Activated CD4-positive, alpha-beta T cell treated with anti-CD3 and anti-CD28 coated beads, Interleukin-2, Interleukin-4, amounts not matched to agents 100 ng/mL and 50 ng/mL, durations not matched to agents 16 hours and 8 hours (primary cell): ENCODE measurements at places on chromosomes 1 and 21.
A peak's percentile ranks its signal among the peaks of the same experiment; 100 is the strongest.

DNA sequence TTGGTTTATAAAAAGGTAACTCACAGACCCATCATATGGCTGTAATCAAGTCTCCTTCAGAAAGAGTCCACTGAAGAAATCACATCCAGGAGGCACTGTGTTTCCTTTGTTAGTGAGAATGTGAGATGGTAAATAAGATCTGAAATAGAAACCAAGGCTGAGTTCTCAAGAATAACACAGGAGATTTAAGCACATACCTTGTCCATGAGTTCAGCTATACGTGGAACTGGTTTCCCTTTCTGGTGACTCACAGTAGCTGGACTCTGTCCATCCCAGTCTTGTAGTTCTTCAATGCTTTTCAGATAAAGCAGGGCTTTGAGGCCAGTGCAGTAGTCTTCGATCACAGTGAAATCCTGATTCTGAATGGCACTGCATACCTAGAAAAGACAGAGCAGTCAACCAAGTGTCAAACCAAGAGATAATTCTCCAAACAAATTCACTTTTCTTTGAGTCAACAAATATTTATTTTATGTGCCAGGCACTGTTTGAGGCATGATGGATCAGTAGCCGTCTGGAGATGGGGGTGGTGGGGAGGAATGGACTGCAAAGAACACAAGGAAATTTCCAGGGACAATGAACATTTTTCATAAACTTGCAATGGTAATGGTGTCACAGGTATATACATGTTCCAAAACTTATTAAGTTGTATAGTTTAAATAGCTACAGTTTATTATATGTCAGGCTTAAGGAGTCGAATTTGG, 471.4 kb downstream of the PTBP2 start:
- DNase-seq: no peak

DNA sequence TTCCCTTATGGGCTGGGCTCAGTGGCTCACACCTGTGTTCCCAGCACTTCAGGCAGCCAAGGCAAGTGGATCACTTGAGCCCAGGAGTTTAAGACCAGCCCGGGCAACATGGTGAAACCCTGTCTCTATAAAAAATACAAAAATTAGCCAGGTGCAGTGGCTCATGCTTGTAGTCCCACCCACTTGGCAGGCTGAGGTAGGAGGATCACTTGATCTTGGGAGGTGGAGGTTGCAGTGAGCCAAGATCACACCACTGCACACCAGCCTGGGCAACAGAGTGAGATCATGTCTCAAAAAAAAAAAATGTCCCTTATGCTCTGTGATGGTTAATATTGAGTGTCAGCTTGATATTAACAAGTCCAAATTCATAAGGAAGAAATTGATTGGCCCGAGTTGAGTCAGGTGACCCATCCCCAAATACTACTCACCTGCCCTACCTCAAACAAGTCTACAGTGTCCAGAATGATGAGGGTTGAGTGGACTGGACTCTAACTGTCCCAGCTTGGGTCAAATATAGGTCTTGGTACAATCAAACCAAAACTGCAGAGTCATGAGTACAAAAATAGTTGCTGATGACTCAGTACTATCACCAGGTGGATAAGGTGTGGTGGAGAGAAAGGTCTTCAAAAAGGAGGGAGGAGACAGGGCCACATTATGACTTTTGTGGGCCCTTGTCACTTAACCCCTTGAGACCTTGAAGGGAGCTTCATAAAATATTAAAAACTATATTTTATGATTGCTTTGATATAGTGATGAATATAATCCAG, 161.0 kb downstream of the ZNF326 start:
- DNase-seq: no peak

GRCh38 chr1:231036416-231036815, 3.6 kb downstream of the FAM89A start:
- DNase-seq: no peak

DNA sequence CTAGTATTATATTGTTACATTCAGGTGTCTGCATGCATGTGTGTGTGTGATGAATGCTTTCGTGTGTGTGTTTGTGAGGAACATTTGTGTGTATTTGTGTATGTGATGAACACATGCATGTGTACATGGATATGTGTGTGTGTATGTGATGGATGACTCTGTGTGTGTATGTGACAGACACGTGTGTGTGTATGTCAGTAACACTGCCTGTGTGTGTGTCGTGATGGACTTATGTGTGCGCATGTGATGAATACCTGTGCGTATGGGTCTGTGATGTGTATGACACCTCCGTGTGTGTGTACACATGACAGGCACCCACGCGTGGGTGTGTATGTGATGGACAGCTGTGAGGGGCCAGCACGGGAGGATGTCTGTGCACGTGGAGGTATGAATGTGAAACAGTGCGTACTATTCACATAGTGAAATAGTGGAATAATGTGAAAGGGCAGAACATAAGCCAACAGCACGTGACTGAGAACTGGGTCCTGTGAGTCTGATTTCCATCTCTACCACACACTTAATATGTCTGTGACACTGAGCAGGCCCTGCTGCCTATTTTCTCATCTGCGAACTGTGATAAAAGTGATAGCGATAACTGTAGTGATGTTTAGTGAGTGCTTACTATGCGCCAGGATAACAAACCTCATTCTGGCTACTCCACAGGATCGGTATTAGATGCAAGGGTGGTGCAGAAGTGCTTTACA, 41.8 kb upstream of the CSF3R start:
- no peak for DNase-seq

- DNase-seq: no peak
Observed at GRCh38 chr1:201740086-201740541, 88.8 kb upstream of the IPO9 start.

- peak; percentile 9 for DNase-seq
Observed at GRCh38 chr1:200217703-200218102, 190.2 kb downstream of the NR5A2 start.

DNA sequence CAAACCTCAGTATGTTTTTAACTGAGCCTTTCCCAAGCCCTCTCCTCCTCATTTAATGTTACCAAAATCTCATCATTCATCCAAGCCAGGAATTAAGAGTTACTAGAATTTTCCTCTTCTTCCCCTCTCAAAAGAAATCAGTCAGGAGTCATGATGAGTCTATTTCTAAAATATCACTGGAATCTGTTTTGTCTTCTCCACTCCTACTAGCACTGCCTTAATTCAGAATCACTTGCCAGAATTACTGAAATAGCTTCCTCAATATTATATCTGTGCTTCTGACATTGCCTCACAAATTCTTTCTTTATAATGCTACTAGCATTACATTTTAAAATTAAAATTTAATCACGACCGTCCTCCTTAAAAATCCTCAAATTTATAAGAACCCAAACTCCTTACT, 106.1 kb downstream of the PTGER3 start:
- DNase-seq: no peak

DNA sequence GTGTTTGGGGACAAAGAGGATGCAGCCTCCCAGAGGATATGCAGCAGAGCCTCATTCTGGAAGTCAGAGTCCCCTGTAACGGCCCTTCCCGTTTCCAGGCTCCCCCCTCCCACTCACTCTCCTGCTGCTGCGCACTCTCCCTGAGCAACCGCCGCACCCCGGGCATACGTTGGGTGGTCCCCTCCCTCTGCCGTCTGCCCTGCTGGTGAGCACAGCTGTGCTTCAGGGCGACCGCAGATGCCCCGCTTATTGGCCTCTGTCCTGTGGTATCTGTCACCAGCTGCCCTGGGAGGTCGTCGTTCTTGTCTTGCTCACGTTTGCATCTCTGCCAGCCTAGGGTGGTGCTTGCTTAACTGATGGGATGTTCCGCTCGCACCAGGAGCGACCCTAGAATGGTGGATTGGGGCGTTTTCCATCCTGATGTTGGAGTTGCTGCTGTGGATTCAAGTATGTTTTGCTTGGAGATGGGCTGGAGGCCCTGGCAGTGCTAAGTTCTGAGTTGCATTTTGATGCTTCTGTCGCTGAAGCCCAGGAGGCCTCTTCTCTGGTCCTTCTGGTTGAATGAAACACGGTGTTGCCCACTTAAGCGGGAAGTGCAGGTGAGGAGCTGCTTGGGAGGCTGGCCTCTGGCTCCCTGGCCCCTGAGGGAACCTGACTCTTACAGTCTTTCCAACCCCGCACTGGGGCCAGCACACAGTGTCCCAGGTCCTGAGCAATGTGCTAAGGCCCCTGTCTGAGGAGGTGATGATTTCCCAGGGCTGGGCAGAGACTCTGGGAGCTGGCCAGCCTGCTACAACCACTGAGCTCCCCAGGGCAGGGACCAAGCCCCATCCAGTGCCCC, 3.2 kb downstream of the TMEM201 start:
- DNase-seq: no peak

- no peak for DNase-seq
Observed at GRCh38 chr1:32051706-32052105, 21.0 kb upstream of the TMEM39B start.

- DNase-seq: no peak
Observed at GRCh38 chr21:39519835-39520234, 68.1 kb downstream of the SH3BGR start.

- DNase-seq: no peak
Observed at GRCh38 chr1:231841616-231842344, 215.2 kb downstream of the DISC1 start.

GRCh38 chr1:181113059-181113641, 24.6 kb downstream of the IER5 start:
- no peak for DNase-seq

GRCh38 chr1:28329395-28330153, 734 bp downstream of the MED18 start:
- peak; percentile 30 for DNase-seq

DNA sequence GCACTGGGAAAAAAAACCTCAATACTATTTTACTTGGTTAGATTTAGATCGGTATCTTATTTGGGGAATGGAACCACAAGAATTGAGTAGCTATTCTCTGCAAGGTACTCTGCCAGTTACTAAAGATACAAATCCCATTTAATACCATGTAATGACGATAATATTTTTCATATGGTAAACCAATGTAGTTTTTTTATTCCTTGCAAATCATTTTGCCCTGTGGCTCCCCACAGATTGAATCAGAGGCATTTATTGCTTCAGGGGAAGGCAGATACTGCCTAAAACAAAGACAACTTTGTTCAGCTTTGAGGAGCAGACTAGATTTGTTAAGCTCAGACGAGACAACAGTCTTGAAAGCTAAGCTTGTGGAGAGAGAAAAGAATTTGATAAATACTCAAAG, 226.7 kb upstream of the RUNX1 start:
- no peak for DNase-seq

DNA sequence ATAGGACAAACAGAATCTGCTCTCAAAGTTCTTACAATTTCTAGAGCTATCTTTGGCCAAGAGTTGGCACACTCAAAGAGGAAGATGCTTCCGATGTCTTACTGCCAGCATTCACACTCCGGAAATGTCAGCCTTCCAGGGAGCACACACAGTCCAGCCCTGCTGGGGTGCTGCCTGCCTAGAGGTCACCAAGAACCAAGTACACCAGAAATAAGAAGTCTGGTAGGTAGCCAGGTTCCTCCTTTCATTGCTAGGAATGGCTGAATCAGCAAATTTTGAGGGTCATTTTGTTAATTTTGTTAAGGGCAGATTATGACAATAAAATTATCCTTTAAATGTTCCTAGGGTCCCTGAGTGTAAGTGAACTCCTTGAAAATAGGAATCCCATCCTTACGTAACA, 77.5 kb downstream of the PLPP3 start:
- no peak for DNase-seq

DNA sequence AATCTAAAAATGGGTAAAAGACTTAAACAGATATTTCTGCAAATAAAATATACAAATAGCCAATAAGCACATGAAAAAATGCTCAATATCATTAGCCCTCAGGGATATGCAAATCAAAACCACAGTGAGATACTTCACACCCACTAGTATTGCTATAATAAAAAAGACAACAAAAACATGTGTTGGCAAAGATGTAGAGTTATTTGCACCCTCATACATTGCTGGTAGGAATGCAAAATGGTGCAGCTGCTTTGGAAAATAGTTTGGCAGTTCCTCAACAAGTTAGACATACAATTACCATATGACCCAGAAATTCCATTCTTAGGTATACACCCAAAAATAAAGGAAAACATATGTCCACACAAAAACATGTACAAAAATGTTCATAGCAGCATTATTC, 30.2 kb downstream of the ZZZ3 start:
- no peak for DNase-seq

GRCh38 chr1:231396643-231397042, 25.4 kb downstream of the EGLN1 start:
- no peak for DNase-seq

GRCh38 chr1:62722796-62723195, 34.6 kb upstream of the DOCK7 start:
- DNase-seq: no peak

DNA sequence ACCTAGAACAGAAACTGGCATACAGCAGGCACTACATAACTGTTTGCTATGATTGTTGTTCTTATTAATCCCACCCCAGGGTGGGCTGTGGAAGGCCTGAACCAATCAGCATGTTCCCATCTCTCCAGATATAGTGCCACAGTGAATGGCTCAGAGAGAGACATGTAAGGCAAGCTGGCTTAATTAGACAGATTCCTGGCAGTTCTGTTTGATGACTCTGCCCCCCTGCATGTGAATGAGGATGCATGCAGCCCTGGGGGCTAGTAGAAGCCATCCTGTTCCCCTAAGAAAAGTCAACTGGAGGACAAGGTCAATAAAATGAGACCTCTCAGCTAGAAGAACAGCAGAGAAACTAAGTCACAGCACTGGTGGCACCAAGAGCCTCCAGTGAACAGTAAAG, 130.3 kb downstream of the GLIS1 start:
- DNase-seq: no peak

DNA sequence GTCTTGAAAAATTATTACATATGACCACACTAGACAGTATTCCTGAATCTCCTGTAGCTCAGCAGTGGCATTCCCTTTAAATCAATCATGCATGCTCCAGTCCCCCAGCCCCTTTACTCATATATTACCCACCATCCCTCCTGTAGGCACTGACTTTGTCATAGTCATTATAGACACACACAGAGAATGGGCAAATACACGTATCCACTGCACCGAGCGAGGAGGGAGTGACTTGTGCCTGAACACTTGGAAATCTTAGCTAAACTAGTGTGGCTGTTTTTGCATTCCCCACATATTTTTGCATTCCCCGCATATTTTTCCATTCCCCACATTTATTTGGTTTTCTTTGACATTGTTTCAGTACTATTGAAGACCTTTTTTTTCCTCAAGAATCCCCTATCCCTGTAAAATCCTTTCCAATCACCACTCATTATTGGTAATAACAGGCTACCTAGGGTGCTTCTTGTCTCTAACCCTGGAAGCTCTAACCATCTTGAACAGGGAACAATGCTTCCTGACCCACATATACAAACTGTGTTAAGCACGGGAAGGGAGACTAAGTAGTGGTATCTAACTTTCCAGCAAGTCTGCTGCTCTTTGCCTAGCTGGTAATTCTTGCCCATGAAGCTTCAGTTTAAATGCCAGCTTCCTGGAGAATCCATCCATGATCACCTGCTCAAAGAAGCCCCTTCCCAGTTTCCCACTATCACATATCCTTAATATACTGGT, 534.4 kb upstream of the CAMK1G start:
- DNase-seq: no peak

- no peak for DNase-seq
Observed at GRCh38 chr21:40768056-40768455, 78.9 kb downstream of the DSCAM start.

DNA sequence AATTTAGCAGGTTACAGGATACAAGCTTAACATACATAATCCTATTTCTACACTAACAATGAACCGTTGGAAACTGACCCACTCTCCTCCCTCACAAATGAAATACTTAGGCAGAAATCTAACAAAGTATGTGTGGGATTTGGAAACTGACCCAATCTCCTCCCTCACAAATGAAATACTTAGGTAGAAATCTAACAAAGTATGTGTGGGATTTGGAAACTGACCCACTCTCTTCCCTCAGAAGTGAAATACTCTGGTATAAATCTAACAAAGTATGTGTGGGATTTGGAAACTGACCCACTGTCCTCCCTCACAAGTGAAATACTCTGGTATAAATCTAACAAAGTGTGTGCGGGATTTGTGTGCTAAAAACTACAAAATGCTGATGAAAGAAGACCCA, 60.3 kb downstream of the TRAF5 start:
- DNase-seq: no peak
